IPS DF 6.9 (cell line): ENCODE measurements at places on chromosomes 3 and 15.

DNA sequence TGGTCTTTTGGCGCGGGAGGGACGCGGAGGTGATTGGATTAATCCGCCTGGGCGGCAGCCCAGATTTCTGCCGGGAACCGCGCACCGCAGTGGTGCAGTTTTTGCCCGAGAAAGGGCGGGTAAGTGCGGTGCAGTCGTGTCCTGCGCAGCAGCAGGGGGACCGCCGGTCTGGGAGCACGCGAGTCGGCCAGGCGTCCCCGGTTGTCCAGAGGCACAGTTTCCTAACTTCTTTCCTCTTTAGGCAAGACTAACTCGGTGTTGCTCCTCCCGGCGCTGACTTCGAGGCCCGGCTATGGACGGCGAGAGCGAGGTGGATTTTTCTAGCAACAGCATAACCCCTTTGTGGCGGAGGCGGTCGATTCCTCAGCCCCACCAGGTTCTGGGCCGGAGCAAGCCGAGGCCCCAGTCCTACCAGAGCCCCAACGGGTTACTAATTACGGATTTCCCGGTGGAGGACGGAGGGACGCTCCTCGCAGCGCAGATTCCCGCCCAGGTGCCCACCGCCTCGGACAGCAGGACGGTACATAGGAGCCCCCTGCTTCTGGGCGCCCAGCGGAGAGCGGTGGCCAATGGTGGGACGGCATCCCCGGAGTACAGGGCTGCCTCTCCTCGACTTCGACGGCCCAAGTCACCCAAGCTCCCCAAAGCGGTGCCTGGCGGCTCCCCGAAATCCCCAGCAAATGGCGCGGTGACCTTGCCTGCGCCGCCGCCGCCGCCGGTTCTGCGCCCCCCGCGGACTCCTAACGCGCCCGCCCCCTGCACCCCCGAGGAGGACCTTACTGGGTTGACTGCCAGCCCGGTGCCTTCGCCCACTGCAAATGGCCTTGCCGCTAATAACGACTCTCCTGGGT, 736 bp downstream of the ARHGEF26 start:
- no peak for DNase-seq

- DNase-seq = no peak
These were observed 4.8 kb downstream of the GPR171 start for GRCh38 chr3:151197981-151198767.

GRCh38 chr3:30476368-30477084, 129.9 kb upstream of the TGFBR2 start:
- no peak for DNase-seq

GRCh38 chr15:99393641-99394040, 142.4 kb downstream of the LRRC28 start:
- DNase-seq = no peak

- no peak for DNase-seq
These were observed 437.4 kb upstream of the THBS1 start for GRCh38 chr15:39143479-39143878.

DNA sequence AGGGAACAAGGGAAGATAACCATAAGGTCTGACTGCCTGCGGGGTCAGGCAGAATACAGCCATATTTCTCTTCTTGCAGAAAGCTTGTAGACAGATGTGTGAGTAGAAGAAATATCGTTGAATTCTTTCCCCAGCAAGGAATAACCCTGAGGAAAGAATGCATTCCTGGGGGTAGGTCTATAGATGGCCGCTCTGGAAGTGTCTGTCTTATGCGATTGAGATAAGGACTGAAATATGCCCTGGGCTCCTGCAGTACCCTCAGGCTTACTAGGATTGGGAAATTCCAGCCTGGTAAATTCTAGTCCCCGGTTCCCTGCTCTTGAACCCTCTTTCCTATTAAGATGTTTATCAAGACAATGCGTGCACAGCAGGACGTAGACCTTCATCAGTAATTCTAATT, 15.8 kb upstream of the SST start:
- no peak for DNase-seq

GRCh38 chr3:8279476-8279875, 222.1 kb upstream of the LMCD1 start:
- no peak for DNase-seq

- no peak for DNase-seq
These were observed 121.6 kb downstream of the EEFSEC start for GRCh38 chr3:128274837-128275236.

GRCh38 chr3:169945313-169945712, 21.3 kb upstream of the SEC62 start:
- no peak for DNase-seq

DNA sequence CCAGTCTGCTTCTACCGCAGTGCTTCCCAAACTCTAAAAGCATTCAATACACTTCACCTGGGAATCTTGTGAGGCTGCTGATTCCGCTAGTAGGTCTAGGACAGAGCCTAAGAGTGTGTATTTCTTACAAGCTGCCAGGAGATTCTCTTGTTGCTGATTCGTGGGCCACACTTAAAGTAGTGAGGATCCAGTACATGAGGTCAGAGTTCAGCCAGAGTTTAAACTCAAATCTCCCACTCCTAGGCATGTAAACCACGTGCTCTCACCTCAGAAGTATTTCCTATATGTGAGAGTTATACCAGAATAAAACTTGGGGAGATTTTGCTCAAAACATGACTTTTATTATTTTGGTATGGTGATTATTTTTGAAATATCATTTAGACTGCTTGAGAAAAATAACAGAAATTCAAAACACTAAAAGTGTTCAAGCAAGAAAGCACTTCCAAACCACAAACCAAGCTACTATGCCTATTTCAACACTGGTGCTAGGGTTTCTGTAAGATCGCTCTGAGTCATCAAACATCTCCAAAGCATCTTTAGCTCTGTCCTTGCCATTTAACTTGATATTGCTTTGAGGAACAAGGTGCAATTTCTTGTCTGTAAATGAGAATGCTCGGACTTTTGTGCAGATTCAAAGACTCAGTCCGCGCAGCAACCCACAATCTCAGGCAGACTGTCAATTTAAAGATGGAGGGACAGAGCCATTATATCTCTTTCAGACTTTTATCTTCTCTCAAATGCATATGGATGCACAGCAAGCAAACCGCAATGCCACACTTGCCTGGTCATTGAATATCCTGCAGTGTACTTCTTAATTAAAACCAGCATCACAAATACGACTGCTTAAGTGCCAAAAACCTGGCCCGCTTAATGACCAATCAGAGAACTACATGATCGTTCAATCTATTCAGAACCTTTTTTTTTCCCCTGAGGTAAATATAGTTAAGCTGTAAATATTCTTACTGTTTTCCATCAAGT, 59.8 kb downstream of the AGTR1 start:
- no peak for DNase-seq

- DNase-seq = no peak
These were observed 174.3 kb downstream of the SOX2 start for GRCh38 chr3:181885868-181886630.

DNA sequence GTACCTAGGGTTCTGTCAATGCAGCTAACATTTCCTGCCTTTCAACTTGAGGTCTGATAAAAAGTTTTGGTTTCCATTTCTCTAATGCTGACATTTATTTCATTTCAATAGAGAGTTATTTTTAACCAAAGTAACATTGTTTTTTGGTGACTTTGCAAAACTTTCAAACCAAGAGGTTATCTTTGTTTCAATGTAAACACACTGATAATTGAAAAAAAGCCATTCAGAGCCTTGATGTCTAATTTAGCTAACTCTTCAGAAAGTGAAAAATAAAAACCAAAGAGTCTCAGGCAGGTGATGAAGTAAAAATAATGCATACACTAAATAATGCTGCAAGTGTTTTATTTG, 9.6 kb upstream of the TIPARP start:
- DNase-seq = no peak

GRCh38 chr3:188106887-188107830, 46.8 kb upstream of the LPP start:
- peak; percentile 20 for DNase-seq

GRCh38 chr15:100517846-100518245, 10.9 kb downstream of the CERS3 start:
- no peak for DNase-seq

DNA sequence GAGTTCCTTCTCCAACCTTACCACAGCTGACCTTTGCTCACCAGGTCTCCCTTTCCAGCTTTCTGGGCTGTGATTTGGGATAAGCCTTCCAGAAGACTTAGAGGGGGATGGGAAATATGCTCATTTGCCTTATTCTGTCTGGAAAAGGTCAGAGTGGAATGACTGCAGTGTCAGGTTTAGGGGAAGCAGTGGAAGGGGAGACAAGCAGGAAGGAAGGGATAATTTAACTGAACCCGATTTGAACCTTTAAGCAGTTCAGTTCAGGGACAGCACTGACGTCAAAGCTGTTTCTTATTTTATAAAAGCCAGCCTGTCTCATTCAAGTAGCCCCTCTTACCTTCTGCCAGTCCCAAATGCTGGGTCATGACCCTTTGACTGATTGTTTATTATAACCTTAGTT, 418.4 kb upstream of the RARB start:
- no peak for DNase-seq

GRCh38 chr3:73933585-73933984, 308.8 kb upstream of the PDZRN3 start:
- DNase-seq = no peak

DNA sequence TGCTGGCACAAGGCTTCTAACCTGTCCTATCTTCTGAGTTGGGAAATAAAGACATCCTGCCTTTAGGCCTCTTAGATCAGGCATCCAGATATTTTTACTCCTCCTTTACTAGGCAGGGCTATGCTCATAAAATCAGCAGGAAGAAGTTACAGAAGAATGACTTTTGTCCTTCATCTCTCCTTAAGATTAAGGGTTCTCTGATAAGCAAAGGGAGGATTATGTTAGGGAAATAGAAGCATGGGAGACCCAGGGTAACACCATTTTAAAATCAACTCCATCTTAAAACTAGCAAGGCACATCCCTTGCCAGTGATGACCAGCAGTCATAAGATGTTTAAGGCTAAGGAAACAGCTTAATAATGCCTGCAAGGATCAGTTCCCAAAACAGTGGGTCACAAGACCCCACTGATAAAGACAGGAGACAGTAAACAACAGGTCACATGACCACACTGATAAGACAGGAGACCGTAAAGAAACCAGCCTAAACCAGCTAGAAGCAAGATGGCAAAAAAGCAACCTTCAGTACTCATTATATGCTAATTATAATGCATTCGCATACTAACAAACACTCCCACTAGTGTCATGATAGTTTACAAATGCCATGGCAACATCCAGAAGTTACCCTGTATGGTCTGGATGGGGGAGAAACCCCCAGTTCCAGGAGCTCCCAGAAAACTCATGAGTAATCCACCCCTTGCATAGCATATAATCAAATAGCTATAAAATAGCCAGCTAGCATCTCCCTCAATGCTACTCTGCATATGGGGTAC, 14.5 kb upstream of the EHHADH start:
- DNase-seq = no peak

- peak; percentile 18 for DNase-seq
These were observed 48.2 kb upstream of the FMN1 start for GRCh38 chr15:33242669-33243191.

- no peak for DNase-seq
These were observed 39.2 kb upstream of the CSPG4 start for GRCh38 chr15:75751891-75752290.

DNA sequence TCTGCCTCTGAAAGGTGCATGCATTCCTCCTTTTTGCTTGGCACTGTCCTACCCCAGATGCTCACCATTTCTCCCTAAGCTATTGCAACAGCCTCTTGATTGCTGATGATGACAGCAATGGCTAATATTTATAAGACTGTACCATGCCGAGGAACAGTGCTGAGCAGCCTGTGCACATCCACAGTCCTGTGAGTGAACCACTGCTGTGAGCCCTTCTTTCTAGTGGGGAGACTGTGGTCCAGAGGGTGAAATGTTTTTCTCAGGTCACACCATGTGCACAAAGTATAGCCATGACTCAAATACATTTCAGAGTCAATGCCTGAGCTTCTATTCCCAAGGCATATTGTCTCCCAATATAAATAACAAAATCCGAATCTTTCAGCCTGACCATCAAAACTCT, 231.2 kb upstream of the LRTM1 start:
- DNase-seq = no peak

DNA sequence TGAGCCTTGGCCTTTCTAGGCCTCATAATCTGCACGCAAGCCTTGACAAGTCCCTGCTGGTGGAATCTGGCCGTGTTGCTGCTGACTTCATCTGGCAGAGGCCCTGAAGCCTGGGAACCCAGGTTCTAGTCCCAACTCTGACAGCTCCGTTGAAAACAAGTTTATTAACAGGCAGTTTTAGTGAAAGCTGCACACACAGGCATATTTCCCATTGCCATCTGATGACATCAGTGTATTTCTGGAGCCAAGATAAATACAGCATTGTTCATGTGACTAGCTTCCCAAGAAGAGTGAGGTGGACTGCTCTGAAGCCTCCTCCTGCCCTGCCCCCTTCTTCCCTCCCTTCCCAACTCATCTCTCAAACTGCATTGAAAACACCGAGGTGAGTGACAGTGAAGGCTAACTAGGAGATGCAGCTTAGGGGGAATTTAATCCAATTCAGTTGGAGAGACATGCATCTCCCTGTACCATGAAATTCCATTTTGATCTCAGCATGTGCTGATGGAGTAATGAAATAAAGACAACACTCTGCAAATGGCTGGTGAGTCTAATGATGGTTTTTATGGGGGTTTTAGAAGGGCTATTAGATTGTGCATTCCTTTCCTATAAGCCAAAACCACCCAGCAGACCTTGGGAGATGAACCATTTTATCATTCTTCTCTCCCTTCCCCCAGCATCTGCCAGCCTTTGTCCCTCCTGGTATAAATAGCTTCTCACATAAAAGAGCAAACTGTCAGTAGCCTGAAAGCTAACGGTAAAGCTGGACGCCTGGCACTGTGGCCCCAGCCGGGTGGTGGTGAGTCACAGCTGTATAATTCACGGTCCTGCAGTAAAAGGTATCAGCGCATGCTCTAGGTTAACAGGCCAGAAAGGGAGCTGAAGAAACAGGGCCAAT, 38.0 kb downstream of the PRICKLE2 start:
- no peak for DNase-seq
